ENCODE measurements at places on chromosomes 12 and 14. TPM values are rescaled to one million over a fixed set of nuclear protein-coding genes. Genes with fewer than 3 reads are reported as not detected.

DNA sequence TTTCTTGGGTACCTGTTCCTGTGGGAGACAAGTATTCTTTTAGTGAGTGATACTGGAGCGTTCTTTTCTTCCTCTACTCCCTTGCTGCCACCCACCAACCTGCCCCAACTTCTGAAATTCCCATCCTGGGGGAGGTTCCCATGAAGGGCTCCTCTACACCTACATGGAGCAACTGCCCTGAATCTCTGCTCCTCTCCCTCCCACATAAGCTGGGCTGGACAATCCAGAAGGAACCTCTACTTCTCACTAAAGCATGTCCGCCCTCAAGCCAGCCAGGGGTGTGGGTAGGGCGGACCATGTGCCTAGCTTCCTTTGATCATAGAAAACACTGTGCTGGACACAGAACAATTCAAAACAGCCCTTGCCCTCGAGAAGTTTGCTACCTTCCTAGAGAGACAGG is 25.9 kb upstream of the ESRRB start:
- H3K27me3 ChIP-seq = peaks cover 34% of the 10 kb centered on the region
- H3K36me3 ChIP-seq = no peaks in the 10 kb centered on the region
- DNase-seq = no peak
- H3K4me3 ChIP-seq = no peak overlapping the region

- no peak overlapping the region for H3K4me3 ChIP-seq
- peak overlapping the region; percentile 61 for H3K27ac ChIP-seq
- no peaks in the 10 kb centered on the region for H3K27me3 ChIP-seq
- no peaks in the 10 kb centered on the region for H3K36me3 ChIP-seq
- peak; percentile 55 for DNase-seq
Observed at GRCh38 chr14:75399843-75400775, 27.7 kb upstream of the JDP2 start.

DNA sequence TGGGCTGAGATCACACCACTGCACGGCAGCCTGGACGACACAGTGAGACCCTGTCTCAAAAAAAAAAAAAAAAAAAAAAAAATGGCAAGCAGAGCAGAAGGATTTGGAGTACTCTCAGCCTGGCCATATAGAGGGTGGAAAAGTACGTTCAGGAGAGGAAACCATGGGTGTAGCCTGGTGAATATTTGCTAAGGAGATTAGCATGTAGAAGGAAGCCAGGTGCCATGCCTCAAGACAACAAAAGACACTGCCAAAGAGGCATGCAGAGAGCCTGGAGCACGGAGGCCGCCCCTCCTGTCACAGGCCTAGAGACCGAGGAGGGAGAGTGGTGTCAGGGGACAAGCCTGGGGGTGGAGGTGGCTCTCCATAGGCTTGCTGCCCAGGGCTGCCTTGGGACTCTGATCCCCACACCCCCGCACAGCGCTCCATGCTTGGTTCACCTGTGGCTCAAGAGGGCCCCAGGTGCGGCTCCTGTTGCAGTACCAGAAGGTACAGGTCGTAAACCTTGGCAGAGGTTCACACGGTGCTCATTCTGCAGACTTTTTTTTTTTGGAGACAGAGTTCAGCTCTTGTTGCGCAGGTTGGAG is 27.9 kb upstream of the DEGS2 start:
- DNase-seq = no peak
- no peak overlapping the region for H3K4me3 ChIP-seq
- no peak overlapping the region for H3K27ac ChIP-seq
- no peaks in the 10 kb centered on the region for H3K27me3 ChIP-seq
- peaks cover 4% of the 10 kb centered on the region for H3K4me1 ChIP-seq

- no peak overlapping the region for H3K27ac ChIP-seq
- DNase-seq = no peak
- H3K4me1 ChIP-seq = no peaks in the 10 kb centered on the region
- no peaks in the 10 kb centered on the region for H3K27me3 ChIP-seq
- no peak overlapping the region for H3K4me3 ChIP-seq
Observed at GRCh38 chr12:102781117-102781516, 135.9 kb downstream of the PAH start.

GRCh38 chr12:58803908-58804307 is 116.4 kb downstream of the LRIG3 start:
- no peak overlapping the region for H3K4me3 ChIP-seq
- DNase-seq = no peak

DNA sequence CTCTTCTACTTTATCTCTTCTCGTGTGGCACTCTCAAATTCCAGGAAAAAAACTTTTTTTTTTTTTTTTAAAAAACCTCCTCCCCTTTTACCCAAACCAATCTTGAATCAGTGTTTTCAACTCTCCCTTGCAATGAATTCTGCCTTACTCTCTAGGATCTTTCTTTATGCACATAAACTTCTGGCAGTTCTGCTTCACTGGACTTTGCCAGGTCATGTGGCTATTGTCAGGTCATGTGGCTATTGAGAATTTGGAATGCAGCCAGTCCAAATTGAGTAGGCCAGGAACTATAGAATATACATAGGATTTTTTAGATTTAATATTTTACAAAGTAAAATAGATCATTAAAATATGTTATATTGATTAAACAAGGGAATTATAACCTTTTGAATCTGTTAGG is 218.2 kb downstream of the TMTC3 start:
- DNase-seq = no peak
- H3K27ac ChIP-seq = no peak overlapping the region
- H3K4me1 ChIP-seq = no peaks in the 10 kb centered on the region
- H3K36me3 ChIP-seq = no peaks in the 10 kb centered on the region
- H3K27me3 ChIP-seq = no peaks in the 10 kb centered on the region

The GPR137C gene
- polyA plus RNA-seq = 6.7 TPM

DNA sequence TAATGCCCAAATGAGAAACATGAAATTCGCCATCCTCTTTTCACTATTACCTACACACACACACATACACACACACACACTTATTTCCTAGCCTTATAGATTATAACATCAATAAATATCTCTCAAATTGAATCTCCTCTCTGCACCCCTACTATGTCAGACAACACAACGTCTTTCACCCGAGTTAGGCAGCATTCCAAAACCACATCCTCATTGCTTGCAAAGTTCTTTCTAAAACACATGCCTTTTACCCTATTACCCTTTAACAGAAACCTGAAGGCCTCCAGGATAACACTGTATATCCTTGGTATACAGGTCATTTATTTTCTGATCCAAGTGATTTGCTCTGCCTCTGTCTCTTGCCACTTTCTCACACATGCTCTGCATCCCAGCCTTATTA is 56.3 kb downstream of the KCNH5 start:
- DNase-seq = no peak
- H3K36me3 ChIP-seq = no peaks in the 10 kb centered on the region
- H3K4me3 ChIP-seq = no peak overlapping the region
- H3K27me3 ChIP-seq = no peaks in the 10 kb centered on the region
- no peak overlapping the region for H3K27ac ChIP-seq
- no peaks in the 10 kb centered on the region for H3K4me1 ChIP-seq

DNA sequence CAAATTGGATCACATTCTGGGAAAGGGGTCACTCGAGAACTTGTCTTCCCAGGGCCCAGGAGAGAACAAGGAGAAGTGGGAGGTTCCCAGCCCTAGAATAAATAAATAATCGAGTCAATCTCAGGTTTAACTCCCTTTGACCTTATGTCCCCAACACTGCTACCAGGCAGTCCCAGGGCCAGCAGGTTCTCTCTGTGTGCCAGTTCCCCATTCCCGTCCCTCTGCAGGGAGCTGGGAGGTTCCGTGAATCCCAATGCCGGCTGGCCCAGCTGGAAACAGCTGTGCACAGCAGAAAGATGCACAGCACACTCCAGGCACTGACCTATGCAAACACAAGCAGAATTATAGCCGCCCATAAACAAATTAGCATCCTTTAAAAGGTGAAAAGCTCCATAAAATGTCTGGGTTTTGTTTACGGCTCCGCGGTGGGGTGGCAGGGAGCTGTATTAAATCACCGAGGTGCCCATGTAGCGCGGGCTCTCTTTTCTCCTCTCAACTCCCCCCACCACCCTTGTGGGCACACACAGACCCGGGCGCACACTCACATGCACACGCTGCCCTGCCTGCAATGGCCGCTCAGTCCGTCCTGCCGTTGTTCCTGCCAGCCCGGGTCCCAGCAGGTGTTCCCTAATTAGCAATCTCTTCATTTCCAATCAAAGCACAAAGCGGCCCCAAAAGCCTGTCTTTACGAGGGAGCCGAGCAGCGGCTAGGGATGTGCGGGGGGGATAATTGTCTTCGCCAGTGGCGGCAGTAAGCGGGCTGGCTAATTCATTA is 46.6 kb upstream of the ESRRB start:
- no peaks in the 10 kb centered on the region for H3K27me3 ChIP-seq
- H3K36me3 ChIP-seq = no peaks in the 10 kb centered on the region
- no peaks in the 10 kb centered on the region for H3K4me1 ChIP-seq

The OR10G3 gene
- not detected for polyA plus RNA-seq

GRCh38 chr12:53214687-53215455 is 7.8 kb upstream of the ITGB7 start:
- peaks cover 8% of the 10 kb centered on the region for H3K27me3 ChIP-seq
- no peak overlapping the region for H3K4me3 ChIP-seq

GRCh38 chr14:57405562-57405961 is 15.2 kb downstream of the NAA30 start:
- H3K4me1 ChIP-seq = peaks cover 15% of the 10 kb centered on the region
- H3K27ac ChIP-seq = no peak overlapping the region
- DNase-seq = no peak
- H3K4me3 ChIP-seq = no peak overlapping the region
- H3K36me3 ChIP-seq = peaks cover 25% of the 10 kb centered on the region
- H3K27me3 ChIP-seq = no peaks in the 10 kb centered on the region

GRCh38 chr12:71865166-71865713 is 25.7 kb downstream of the TBC1D15 start:
- DNase-seq = no peak
- peaks cover 23% of the 10 kb centered on the region for H3K4me1 ChIP-seq
- H3K27me3 ChIP-seq = no peaks in the 10 kb centered on the region
- H3K36me3 ChIP-seq = no peaks in the 10 kb centered on the region
- H3K27ac ChIP-seq = no peak overlapping the region

GRCh38 chr14:34930591-34931091 is 52.2 kb upstream of the SRP54 start:
- no peak overlapping the region for H3K4me3 ChIP-seq
- H3K27ac ChIP-seq = peak overlapping the region; percentile 80
- DNase-seq = no peak
- no peaks in the 10 kb centered on the region for H3K27me3 ChIP-seq

The AGAP2 gene
- 0.33 TPM for polyA plus RNA-seq

DNA sequence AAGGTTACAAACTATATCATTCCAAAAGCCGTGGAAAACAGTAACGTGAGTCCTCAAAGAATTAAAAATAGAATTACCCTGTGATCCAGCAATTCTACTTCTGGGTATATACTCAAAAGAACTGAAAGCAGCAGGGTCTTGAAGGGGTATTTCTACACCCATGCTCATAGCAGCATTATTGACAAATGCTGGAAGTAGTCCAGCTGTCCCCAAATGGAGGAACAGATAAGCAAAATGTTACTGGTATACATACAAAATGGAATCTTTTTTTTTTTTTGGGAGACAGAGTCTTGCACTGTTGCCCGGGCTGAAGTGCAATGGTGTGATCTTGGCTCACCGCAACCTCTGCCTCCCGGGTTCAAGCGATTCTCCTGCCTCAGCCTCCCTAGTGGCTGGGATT is 32.9 kb downstream of the ADIPOR2 start:
- H3K27me3 ChIP-seq = no peaks in the 10 kb centered on the region
- no peak overlapping the region for H3K27ac ChIP-seq
- no peaks in the 10 kb centered on the region for H3K36me3 ChIP-seq
- no peak for DNase-seq
- H3K4me3 ChIP-seq = no peak overlapping the region

DNA sequence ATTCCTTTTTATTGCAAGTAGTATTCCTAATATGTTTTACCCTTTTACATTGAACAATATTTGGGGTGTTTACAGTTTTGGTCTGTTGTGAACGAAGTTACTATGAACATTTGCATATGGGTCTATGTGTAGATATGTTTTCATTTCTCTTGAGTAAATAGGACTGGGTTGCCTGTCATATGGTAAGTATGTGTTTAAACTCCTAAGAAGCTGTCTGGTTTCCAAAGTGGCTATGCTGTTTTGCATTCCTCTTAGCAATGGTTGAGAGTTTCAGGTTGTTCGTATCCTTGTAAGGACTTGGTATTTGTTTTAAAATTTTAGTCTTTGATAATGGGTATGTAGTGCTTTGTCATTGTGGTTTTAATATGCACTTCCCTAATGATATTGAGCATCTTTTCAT is 6.3 kb downstream of the METAP2 start:
- H3K36me3 ChIP-seq = peaks cover 44% of the 10 kb centered on the region
- no peak overlapping the region for H3K4me3 ChIP-seq
- no peaks in the 10 kb centered on the region for H3K27me3 ChIP-seq
- H3K27ac ChIP-seq = no peak overlapping the region
- DNase-seq = no peak

DNA sequence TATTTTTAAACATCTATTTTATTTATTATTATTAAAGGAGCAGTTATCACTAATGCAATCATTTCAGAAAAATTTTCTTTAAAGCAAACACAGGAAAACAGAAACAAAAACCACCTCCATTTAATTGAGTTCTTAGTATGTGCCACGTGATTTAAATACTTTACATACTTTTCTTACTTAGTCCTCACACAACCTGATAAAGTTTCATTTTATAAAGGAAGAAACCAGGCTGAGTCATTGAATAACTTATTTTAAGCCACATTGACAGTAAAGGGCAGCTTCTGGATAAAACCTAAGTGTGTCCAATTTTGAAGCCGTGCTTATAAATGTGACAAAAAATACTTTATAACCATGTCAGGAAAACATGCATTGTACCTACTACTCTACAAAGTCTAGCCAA is 57.1 kb upstream of the PCED1B start:
- H3K36me3 ChIP-seq = no peaks in the 10 kb centered on the region
- DNase-seq = no peak
- no peaks in the 10 kb centered on the region for H3K4me1 ChIP-seq
- no peak overlapping the region for H3K4me3 ChIP-seq
- H3K27me3 ChIP-seq = no peaks in the 10 kb centered on the region

The ZNF410 gene
- polyA plus RNA-seq = 55.6 TPM

- H3K27me3 ChIP-seq = no peaks in the 10 kb centered on the region
- H3K4me1 ChIP-seq = peaks cover 5% of the 10 kb centered on the region
- DNase-seq = peak; percentile 80
- no peaks in the 10 kb centered on the region for H3K36me3 ChIP-seq
- peak overlapping the region; percentile 79 for H3K27ac ChIP-seq
Observed at GRCh38 chr14:24368562-24369252, 723 bp downstream of the NFATC4 start.

- no peak for DNase-seq
- H3K27me3 ChIP-seq = no peaks in the 10 kb centered on the region
- H3K36me3 ChIP-seq = no peaks in the 10 kb centered on the region
- H3K4me1 ChIP-seq = no peaks in the 10 kb centered on the region
- no peak overlapping the region for H3K4me3 ChIP-seq
Observed at GRCh38 chr12:28083840-28084678, 106.2 kb upstream of the CCDC91 start.

- no peak overlapping the region for H3K27ac ChIP-seq
- no peaks in the 10 kb centered on the region for H3K36me3 ChIP-seq
- no peak overlapping the region for H3K4me3 ChIP-seq
- H3K27me3 ChIP-seq = no peaks in the 10 kb centered on the region
- H3K4me1 ChIP-seq = no peaks in the 10 kb centered on the region
Observed at GRCh38 chr14:86780876-86781510, 1212.0 kb downstream of the GALC start.

The SYNE3 gene
- 2.2 TPM for polyA plus RNA-seq

Data from left lung (tissue), 14 donors.